Activated CD8-positive, alpha-beta memory T cell treated with anti-CD3 and anti-CD28 coated beads, Interleukin-2, amount 10 ng/mL, durations not matched to agents 7 days and 5 days (primary cell): ENCODE measurements at places on chromosomes 16 and 17.

- peak; percentile 71 for DNase-seq
Observed at GRCh38 chr16:11405331-11406176, 60.3 kb downstream of the RMI2 start.

- no peak for DNase-seq
Observed at GRCh38 chr16:57695680-57696069, 1.1 kb downstream of the DRC7 start.

DNA sequence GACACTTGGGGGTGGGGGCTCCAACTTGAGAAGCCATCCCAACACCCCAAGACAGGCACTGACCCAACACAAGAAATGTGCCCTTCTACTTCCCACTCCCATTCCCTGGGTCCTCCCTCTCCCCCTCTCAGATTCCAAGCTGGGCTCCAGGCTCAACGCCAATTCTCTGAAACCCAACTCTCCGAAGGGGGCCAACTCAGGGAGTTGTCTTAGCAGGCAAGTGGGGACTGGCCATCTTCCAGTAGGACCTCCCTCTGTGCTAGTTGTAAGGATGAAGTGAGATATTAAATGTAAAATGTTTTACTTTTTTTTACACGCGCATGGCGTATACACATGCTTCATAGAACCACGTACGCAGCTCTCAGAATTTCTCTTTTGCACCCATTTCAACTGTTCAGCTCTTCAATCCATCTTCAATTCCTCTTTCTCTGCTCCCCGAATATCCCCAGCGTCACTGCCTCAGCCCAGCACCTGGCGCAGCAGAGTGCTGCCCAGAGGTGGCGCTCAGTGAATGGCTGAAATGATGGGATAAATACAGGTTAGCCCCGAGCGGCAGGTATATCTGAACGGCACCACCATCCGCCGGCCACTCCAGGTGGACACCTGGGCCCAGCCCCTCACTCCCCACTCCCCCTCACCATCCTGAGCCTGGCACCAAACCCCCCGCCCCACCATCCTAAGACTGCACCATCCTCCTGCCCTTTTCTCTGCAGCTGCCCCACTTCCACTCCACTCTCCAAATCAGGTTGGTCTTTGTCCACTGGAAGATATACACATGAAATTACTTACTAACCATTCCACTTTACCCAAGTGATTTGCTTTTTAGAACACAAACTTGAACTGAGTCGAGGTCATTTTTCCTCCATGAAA, 43.9 kb upstream of the TNRC6C start:
- DNase-seq: no peak

- no peak for DNase-seq
Observed at GRCh38 chr16:49567950-49568349, 194.3 kb downstream of the C16orf78 start.

- no peak for DNase-seq
Observed at GRCh38 chr16:1871974-1872635, at the start of gene MEIOB. Gene MEIOB (minus strand): TSS chr16:1872164. CDS start chr16:1868175, 3,989 bp downstream.

- no peak for DNase-seq
Observed at GRCh38 chr16:69820926-69821541, 58.9 kb downstream of the WWP2 start.

DNA sequence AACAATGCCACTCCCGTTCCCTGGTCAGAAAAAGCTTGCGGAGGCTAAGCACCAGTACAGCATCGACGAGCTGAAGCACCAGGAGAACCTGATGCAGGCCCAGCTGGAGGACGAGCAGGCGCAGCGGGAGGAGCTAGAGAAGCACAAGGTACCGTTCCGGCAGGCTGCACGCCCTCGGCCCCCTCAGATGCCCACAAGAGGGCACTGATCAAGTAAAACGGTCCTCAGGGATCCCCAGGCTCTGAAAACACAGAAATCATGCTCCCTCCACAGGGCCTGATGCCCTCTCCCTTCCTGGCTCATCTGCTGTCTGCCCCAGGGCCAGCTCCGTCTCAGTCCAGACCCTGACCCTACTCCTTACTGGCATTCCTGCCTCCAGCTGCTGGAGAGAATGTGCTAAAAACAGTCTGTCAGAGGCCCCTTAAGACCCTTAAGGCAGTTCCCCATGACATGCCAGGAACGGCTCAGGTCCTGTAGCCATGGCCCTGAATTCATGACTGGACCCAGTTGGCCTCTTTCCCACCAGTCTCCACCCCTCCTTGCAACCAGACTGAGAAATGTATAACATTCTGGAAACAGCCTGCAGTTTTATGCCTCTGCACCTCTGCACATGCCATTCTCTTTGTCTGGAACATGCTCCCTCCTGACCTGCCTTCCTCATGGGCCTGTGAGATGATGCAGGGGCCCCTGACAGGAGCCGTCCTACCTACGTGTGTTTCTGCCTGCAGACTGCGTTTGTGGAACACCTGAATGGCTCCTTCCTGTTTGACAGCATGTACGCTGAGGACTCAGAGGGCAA, 21.8 kb downstream of the DRC3 start:
- DNase-seq: no peak

GRCh38 chr16:89563639-89564392, 3.3 kb downstream of the RPL13 start:
- DNase-seq: no peak

- no peak for DNase-seq
Observed at GRCh38 chr17:13544765-13545164, 57.0 kb downstream of the HS3ST3A1 start.

- no peak for DNase-seq
Observed at GRCh38 chr16:35752012-35752772, 2292.8 kb downstream of the TP53TG3F start.

DNA sequence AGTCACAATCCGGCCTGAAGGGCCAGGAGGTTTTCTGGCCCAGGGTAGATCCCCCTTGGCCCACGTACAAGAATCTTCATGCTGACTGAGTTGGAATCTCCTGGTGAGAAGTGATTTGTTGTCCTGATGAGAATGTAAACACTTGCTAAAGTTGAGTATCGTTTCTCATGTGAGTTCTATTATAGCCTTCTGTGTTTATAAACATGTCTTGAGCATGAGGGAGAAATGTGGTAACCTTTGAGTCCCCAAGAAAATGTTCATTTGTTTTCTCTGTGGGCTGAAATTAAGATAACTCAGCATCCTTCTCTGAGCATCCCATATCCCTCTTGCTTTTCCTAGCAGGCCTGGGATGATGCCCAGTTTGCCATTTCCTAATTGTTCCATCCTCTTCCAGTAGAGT, 204.8 kb downstream of the FTO start:
- no peak for DNase-seq

- DNase-seq: no peak
Observed at GRCh38 chr17:78924481-78925151, 571 bp downstream of the TIMP2 start.

DNA sequence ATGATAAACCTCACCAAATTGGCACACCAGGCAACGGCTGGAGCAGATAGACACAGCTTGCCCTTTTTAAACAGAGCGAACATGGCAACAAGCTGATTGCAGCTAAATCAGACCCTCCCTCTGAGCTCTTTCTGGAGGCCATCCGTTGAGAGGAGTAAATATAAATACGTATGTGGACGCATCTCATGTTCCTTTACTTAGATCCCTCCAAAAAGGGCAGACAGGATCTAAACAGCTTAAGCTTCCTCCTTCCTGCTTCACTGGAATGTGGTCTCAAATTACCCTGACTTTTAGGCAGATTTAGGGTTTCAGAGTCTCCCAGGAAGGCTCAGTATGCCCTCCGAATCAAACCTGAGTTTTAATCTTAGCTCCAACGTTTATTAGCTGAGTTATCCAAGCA, 204.7 kb upstream of the GOT2 start:
- no peak for DNase-seq

- DNase-seq: peak; percentile 52
Observed at GRCh38 chr16:81717662-81718189, 61.4 kb upstream of the PLCG2 start.

- DNase-seq: no peak
Observed at GRCh38 chr17:66950886-66951604, 13.5 kb upstream of the CACNG4 start.

DNA sequence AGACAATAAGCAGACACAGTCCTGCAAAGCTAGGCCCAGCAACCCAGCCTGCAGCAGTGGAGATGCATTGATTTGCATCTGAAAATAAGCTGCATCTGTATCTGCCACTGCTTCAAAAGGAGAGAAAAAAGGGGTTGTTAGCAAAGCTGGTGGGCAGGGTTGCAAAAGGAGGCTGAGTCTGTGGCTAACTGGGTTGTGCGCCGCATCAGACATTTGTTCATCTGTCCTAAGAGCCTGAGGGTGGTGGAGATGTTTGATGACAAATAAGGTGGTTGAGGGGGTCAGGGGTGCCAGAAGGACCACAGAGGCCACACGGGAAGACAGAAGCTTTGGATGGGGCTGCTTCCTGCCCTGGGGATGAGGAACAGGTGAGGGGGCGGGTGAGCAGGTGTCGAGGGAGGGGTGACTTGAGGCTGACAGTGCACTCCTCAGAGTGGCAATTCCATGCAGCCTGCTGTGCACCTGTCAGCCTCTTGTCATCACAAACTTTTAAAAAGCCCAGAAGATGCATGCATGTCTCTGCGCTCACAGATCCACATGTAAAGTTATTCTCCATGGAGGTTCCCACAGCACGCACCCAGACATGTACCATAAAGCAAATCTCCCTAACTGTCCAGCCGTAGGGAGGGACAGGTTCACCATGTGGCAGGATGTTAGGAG, 35.4 kb downstream of the WSB1 start:
- DNase-seq: no peak

GRCh38 chr17:76437467-76438402, 15.2 kb downstream of the UBE2O start:
- DNase-seq: no peak

DNA sequence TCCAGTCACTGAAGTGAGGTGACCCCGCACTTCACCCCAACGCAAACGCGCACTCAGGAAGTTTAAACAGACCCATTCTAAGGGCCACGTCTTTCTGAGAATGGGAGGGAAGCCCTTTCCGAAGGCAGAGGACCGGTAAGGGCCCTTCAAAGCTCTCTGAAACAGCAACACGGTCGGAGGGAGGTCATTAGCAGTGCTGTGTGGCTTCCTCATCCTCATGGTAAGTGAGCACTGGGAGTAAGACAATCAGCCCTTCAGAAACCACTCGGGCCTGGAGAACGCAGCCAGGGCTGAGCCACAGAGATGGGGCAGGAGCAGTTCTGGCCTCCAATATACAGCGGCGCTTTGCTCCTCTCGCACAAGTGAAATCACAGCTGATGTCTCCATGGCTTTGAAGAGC, 23.7 kb downstream of the SRL start:
- DNase-seq: no peak

DNA sequence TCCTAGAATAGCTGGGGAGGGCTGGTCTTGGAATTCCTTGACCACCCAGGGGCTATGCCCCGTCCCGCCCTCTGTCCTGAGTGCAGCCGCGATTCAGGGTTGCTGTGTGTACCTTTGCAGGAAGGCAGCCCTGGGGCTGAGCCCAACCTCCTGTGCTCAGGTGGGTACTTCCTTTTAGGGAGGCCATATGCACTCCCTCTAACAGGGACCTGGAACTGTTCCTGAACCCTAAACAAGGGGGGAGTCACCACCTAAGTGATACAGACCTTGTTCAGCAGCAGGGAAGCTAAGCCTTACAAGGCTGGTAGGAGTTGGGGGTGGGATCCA, 24.6 kb downstream of the LLGL2 start:
- no peak for DNase-seq

GRCh38 chr17:40070709-40071312, 8.0 kb downstream of the THRA start:
- DNase-seq: no peak

GRCh38 chr16:77951788-77952187, 70.6 kb upstream of the CLEC3A start:
- DNase-seq: no peak

DNA sequence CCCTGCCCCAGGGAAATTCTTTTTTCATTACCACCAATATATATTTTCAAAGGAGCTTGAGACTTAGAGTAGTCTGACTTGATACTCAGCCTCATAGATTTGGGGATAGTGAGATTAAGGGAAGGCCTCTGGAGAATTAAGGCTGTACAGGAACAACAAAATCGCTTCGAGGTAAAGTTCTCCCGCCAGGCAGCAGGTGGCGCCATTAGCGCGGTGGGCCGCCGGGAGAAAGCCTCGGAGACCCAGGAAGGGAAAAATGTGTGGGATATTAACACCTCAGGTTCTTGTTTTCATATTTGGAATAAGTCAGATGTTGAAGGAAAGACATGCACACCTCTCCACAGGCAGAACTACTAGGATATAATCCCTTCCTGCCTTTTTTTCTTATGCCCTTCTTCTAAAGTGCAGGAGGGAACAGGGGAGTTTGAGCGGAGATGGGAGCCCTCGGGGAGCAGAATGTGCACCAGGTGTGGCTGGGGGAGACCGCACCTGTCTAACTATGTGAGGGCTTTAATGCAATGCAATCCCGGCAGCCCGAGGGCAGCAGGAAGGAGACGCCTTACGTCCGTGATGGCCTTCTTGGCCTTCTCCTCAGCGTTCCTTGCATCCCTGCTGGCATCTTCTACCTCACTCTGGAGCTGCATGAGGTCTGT, 25.9 kb downstream of the MYH3 start:
- DNase-seq: peak; percentile 44

DNA sequence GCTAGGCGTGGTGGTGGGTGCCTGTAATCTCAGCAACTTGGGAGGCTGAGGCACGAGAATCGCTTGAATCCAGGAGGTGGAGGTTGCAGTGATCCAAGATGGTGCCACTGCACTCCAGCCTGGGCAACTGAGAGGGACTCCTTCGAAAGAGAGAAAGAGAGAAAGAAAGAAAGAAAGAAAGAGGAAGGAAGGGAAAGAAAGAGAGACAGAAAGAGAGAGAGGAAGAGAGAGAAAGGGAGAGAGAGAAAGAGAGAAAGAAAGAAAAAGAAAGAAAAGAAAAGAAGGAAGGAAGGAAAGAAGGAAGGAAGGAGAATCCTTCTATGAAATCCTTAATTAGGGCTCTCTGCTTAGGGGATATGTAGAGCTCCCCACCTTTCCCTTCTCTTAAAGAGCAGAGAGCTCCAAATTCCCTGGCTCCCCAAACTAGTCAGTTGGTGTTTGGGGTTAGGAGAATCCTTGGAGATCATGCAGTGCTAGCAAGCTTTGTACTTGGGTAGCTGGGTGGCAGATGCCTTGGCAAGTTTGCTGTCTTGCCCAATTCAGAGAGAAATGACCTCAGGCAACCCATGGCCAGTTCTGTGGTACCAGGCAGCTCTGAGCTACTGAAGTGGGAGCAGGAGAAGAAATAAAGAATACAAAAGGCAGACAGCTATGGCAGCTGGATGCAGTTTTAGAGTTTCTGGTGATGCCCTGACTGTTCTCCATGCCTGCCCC, 8.9 kb upstream of the HOXB13 start:
- no peak for DNase-seq

DNA sequence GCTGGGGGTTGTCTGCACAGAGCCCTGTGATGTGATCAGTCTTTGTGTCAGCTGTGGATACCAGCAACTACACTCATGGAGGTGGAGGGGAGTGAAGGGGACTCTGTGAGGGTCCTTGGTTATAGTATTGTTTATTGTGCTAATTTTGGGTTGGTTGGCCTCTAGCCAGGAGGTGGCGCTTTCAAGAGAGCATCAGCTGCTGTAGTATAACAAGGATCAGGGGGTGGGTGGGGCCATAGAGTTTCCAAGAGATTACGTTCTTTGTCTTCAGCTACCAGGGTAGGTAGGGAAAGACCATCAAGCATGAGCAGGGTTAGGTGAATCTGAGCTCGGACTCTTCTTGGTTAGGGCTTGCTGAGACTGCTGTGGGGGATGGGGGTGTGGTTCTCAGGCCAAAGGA, 97.1 kb upstream of the HS3ST3A1 start:
- DNase-seq: no peak

GRCh38 chr17:18324140-18325050, 9.3 kb downstream of the SMCR8 start:
- no peak for DNase-seq
